ENCODE measurements at places on chromosomes 12 and 14.

DNA sequence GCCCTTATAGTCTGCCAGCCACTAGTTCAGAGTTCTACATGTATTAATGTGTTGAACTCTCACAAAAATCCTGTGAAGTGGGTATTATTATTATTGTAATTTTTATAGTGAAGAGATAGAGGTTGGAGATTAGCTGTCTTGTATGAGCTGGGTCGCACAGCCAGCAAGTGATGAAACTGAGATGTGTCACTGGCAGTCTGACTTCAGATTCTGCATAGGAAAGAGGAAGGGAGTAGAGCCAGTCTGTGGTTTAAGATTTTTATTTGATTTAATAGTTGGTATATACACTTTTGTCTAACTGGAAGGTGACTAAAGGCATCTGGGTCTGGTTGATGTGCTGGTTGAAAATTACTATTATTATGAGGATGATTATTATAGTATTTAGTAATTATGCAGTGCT lies 5.8 kb upstream of the FRS2 start:
- DNase-seq: no peak

DNA sequence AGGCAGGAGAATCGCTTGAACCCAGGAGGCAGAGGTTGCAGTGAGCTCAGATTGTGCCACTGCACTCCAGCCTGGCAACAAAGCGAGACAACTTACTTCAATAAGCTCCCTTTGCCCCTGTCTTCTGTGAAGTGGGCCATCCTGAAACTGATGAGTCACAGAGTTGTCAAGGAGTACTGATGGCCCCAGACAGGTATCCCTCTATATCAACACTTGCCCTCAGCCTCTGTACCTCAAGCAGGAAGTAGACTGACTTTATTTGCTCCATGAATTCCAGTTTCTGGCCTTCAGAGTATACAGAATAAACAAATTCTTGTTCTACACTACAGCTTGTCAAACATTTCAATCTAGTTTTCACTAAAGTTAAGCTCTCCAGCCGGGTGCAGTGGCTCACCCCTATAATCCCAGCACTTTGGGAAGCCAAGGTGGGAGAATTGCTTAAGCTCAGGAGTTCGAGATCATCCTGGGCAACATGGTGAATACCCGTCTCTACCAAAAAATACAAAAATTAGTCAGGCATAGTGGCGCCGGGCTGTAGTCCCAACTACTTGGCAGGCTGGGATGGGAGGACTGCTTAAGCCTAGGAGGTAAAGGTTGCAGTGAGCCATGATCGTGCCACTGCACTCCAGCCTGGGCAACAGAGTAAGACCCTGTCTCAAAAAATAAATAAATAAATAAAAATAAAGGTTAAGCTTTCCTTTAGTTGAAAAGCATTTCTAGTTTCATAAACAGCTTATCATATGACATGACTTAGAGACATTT lies 16.4 kb upstream of the LRP10 start:
- no peak for DNase-seq

GRCh38 chr14:53146739-53147138 lies 6.4 kb downstream of the DDHD1 start:
- no peak for DNase-seq

DNA sequence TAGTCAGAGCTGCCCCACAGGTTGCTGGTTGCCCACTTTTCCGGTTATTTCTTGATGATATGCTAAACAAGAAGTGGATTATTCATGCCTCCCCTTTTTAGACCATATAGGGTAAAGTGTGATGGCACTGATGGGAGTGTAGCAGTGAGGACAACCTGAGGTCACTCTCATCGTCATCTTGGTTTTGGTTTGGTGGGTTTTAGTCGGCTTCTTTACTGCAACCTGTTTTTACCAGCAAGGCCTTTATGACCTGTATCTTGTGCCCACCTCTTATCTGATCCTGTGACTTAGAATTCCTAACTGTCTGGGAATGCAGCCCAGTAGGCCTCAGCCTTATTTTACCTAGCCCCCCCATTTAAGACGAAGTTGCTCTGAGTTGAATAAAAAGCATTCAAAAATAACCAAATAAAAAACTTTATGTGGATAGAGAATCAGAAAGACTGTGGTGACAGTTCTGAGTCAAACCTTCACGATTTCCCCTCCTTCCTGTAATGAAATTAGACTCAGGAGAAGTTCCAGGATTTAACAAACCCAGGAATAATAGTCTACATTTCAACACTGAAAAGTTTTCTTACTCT lies 144.2 kb downstream of the PAWR start:
- no peak for DNase-seq

DNA sequence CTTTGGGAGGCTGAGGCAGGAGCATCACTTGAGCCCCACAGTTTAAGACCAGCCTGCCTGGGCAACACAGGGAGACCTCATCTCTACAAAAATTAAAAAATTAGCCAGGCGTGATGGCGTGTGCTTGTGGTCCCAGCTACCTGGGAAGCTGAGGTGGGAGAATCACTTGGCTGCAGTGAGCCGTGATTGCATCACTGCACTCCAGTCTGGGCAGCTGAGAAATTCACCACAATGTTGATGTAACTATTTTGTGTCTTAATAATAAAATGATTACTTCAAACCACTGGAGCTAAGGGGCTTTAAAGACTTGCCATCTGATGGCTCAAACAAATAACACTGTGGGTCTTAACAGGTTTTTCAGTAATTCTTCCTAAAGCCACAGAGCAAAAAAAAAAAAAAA lies 10.8 kb downstream of the ERH start:
- no peak for DNase-seq

DNA sequence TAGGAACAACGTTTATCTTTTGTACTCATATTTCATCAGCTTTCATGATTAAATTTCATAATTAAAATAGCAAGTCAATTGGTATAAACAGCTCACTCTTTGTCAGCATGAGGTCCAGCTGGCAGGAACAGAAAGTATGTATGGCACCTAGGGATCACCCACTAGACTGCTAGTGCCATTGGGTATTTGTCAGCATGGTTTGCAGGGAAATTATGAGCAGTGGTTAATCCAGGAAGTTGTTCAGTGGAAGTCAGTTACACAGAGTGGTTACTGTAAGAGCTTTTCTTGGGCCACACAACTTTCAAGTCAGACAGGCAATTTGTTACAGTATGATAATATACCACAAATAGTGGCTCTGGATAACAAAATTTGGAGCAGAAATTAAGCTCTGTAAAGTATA lies 340.3 kb upstream of the RGS6 start:
- DNase-seq: no peak

GRCh38 chr14:41606532-41607303 lies at the start of gene LRFN5:
Gene LRFN5 (plus strand): TSS chr14:41606876.
- no peak for DNase-seq

GRCh38 chr12:97288531-97288930 lies 174.1 kb upstream of the RMST start:
- DNase-seq: no peak

DNA sequence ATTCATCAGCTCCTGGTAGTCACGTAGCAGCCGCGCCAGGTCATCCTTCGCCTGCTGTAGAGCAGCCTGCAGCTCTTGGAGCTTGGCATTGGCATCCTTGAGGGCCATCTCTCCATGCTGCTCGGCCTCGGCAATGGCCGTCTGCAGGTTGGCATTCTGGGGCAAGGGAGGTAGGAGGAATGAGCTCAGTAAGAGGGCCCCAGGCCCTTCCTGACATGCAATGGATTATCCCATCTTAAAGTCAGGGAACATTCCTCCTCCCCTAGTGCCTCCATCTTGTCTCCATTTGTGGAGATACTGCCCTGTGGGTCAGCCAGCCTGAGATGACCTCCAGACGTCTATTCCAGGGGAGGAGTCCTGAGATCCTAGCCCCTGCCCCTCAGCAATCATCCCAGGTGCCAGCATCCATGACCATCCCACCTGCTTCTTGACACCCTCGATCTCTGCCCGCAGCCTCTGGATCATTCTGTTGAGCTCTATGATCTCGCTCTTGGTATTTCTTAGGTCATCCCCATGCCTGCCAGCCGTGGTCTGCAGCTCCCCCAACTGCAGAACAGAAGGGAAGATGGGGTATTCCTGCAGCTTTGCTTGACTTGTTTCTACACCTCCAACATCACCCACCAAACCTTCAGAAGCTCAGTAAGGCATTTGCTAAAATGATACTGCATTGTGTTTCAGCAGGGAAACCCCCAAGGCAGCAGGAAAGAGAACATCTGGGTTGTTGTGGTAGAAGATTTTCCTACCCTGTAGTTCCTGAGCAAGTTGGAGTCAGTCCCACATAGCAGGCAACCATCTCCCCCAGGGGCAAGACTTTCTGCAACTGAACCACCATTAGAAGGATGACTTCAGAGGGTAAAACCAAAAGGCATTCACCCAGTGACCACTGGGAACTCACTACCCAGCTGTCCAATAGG lies 4.4 kb downstream of the KRT3 start:
- DNase-seq: no peak

GRCh38 chr12:108641446-108642268 lies 8.0 kb upstream of the SELPLG start:
- no peak for DNase-seq

GRCh38 chr12:111405859-111406473 lies at the start of gene SH2B3:
Gene SH2B3 (plus strand): TSS chr12:111405923. CDS start chr12:111418146, 12,223 bp downstream.
- peak; percentile 81 for DNase-seq

- DNase-seq: no peak
Measured at GRCh38 chr14:101963656-101964296, 597 bp upstream of the DYNC1H1 start.

- DNase-seq: no peak
Measured at GRCh38 chr14:33809396-33809981, 141.4 kb downstream of the EGLN3 start.

GRCh38 chr12:86349196-86349595 lies 93.0 kb upstream of the MGAT4C start:
- DNase-seq: no peak

DNA sequence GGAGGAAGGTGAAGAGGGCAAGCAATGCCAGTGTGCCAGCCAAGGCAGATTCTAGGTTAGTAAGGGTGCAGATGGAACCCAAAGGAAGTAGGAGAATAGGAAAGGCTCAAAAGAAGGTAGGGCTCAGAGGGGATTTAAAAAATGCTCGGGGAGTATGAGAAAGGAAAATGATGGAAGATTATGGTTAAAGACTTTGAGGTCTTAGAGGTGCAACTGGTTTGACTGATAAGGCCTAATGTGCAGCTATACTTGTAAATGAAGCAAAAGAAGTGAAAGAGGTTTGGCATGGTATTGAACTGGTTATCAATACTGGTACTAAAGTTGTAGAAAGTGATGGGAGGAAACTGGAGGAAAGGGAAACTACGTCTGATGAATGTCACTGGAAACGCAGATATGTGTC lies 94.7 kb downstream of the RPS6KA5 start:
- no peak for DNase-seq

- peak; percentile 28 for DNase-seq
Measured at GRCh38 chr14:106395456-106396050, 869.2 kb downstream of the TMEM121 start.

DNA sequence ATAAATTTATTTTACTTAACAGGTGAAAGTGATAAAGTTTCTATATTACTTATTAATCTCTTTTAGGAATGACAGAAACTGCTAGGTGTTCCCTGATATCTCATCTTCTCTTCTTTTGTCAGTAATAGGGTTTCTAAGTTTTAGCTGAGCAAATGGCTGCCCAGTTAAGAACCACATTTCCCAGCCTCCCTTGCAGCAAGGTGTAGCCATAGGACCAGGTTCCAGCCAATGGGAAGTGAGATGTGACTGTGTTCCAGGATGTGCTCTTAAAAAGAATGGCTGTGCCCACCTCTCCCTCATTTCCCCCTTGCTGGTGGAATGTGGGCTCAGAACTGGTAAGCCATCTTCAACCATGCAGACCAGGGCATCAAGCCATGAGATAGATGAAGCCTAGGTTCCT lies 165.6 kb downstream of the HELB start:
- DNase-seq: no peak

DNA sequence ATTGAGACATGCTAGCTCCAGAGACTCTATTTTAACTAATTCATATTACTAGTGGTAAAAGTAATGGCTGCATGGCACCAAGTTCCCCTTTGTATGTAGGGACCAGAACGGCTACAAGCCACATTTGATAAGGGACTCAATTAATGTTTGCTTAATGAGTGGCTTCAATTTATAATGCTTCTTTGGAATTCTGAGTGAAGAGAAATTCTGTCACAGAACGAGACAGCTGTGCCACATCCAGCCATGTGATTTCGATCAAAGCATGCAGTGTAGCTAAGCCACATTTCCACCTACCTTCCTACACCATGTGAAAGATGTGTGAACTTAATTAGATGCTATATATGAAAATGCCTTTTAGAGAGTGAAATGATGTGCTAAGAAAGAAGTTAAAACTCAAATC lies 217.4 kb downstream of the ACSS3 start:
- no peak for DNase-seq

DNA sequence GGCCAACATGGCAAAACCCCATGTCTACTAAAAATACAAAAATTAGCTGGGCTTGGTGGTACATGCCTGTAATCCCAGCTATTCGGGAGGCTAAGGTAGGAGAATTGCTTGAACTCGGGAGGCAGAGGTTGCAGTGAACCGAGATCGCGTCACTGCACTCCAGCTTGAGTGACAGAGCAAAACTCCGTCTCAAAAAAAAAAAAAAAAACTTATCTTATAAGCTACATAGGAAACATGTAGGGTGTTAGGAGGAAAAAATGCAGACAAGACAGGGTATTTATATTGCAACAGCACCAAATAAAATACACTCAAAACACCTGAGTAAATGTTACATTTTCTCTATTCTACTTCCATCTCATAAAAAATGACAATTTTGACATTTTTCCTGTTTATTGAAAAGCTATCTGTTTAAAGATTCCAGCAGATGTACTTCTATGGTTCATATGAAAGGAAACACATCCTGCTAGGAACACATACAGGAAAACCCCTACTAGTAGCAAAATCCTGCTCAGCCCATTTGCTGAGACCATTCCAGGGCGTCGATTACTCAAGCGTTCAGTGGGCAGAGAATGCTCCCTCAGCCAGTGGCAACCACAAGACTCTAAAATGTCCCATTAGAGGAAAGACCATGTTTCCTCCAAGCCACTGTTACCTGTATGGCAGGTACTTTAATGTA lies 19.7 kb downstream of the CORO1C start:
- no peak for DNase-seq

- DNase-seq: peak; percentile 81
Measured at GRCh38 chr14:23034498-23035302, at the start of gene PSMB5. Gene PSMB5 (minus strand): TSS chr14:23034900. CDS start chr14:23034881, 19 bp downstream.

GRCh38 chr12:9143929-9144729 lies 28.4 kb upstream of the A2M start:
- no peak for DNase-seq

- no peak for DNase-seq
Measured at GRCh38 chr14:63939006-63939270, 86.1 kb downstream of the SYNE2 start.
